Right lung (tissue), 10 donors: ENCODE measurements at places on chromosomes 16 and 17. TPM values are rescaled to one million over a fixed set of nuclear protein-coding genes. Genes with fewer than 3 reads are reported as not detected.

PPL gene
- polyA plus RNA-seq = 33.1 TPM

OR4D1 gene
- polyA plus RNA-seq = not detected

NXPH3 gene
- polyA plus RNA-seq = 0.84 TPM

PRSS33 gene
- polyA plus RNA-seq = 0.33 TPM

ABCC1 gene
- 24.1 TPM for polyA plus RNA-seq

SPHK1 gene
- polyA plus RNA-seq = 9.1 TPM

KRTAP4-1 gene
- not detected for polyA plus RNA-seq
